ENCODE measurements at places on chromosomes 16 and 17.
A peak's percentile ranks its signal among the peaks of the same experiment; 100 is the strongest.

- no peak for DNase-seq
These were observed 7.8 kb downstream of the GABARAPL2 start for GRCh38 chr16:75573955-75574354.

GRCh38 chr17:35786941-35787432, 8.5 kb downstream of the MMP28 start:
- DNase-seq = peak; percentile 66

DNA sequence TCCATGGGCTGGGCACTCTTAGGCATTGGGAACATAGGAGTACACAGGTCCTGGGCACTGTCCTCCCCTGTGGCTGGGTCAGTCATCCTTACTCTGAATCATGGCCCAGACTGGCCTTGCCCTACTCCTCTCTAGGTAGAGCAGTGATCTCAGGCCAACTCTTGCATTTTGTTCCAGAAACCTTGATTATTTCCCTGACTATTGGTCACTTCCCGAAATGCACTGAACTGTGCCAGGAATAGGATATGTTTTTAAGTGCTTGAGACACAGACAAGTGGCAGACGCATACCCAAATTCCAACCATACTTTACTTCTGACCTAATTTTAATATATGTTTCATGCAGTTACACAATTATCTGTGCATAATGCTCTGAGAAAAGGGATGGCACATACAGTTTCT, 10.3 kb downstream of the KRABD2 start:
- peak; percentile 65 for DNase-seq

- DNase-seq = no peak
These were observed 223.8 kb downstream of the LGALS9B start for GRCh38 chr17:20243524-20243923.

- no peak for DNase-seq
These were observed 4.1 kb downstream of the ADGRG1 start for GRCh38 chr16:57632568-57632967.

DNA sequence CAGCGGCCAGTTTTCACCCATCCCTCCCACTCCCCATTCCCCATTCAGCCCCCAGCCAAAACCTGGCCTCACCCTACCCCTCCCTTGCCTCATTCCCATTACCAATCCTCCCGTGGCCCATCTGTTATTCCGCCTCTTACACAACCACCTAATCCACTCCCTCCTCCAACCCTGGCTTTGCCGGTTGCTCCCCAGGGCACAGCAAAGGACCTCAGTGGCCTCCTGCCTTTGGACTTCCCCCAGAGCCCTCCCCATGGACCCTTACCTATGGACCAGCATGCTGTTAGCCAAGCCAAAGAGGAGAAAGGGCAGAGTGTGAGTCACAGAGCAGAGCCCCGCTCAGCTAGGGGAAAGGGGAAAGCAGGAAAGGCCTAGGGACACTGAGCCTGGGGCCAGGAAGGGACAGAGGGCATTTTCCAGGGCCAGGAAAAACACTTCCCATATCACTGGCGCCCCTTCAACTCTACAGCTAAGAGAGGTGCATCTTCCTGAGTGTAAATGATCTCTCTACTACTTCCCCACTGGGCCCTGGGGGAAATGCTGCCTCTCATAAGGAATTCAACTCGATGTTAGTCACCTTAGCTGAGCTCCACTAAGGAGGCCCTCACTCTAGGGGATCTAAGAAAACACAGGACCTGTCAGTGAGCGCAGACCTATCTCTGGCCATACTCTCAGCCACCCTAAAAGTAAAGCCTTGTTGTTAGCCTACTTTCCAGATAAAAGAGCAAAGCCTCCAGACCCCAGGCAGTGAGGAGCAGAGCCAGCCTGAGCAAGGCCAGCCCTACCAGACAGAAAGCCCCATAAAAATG, 10.6 kb downstream of the PEMT start:
- DNase-seq = no peak

GRCh38 chr17:48626245-48627117, at the start of gene HOXB9:
TSS of gene HOXB9 (minus strand) at chr17:48626358. CDS start at chr17:48626269, 89 bp downstream.
- no peak for DNase-seq

DNA sequence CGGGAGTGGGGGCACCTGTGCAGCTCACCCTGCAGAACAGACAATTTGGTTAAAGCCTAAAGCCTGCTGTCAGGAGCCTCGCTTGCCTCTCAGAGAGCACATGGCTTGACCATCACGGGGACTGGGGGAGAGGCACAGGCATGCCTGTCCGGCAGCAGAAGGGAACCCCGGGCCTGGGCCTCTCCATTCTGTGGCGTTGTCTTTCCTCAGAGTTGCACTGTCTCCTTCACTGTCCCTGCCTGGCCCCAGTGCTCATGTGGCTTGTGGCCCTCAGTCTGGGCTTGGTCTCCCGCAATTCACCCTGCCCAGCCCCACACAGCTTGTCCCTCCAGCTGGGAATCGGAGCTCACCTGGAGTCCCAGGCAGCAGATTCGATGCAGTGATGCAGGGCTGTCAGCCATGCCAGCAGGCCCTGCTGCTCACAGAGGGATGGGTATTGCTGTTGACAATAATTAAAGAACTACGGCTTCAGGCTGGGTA, 189.9 kb downstream of the SEC14L1 start:
- DNase-seq = no peak

DNA sequence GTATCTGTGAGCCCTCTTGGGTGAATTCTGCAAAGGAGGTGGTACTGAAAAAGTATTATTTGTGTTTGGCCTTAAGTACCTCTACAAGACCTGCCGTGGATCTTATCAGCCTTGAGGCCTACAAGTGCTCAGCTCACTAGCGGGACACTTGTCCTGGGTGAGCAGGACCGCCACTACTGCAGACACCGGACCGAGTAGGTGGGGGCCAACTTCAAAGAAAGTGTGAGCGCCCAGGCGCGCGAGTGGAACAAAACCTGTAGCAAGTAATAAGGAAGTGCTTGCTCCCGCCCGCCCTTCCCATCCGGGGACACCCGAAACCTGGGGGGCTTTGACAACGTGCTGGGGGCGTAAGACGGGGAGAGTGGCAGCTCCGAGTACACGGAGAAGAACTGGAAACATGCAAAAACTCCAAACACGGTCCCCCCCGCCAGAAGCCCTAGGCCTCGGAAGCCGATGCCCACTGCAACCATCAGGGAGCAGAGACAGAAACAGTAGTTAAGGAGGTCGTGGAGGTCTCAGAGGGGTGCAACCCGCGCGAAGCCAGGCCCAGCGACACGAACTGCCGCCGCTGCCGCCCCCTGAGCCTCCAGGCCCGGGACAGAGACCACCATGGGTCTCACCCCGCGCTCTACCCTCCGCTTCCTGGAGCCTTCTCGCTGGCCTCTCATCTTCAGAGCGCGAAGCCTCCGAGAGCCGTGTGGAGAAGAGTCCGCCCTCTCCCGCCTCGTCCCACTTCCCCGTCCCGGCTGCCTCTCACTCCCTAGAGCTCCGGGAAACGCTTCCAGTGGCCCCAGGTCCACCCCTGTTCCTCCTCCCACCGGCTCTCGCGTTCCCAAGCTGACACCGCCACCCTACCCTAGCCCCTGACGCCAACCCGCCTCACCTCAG, 537 bp downstream of the CNOT1 start:
- DNase-seq = peak; percentile 45

GRCh38 chr17:47315451-47316266, 8.1 kb upstream of the EFCAB13 start:
- peak; percentile 93 for DNase-seq

DNA sequence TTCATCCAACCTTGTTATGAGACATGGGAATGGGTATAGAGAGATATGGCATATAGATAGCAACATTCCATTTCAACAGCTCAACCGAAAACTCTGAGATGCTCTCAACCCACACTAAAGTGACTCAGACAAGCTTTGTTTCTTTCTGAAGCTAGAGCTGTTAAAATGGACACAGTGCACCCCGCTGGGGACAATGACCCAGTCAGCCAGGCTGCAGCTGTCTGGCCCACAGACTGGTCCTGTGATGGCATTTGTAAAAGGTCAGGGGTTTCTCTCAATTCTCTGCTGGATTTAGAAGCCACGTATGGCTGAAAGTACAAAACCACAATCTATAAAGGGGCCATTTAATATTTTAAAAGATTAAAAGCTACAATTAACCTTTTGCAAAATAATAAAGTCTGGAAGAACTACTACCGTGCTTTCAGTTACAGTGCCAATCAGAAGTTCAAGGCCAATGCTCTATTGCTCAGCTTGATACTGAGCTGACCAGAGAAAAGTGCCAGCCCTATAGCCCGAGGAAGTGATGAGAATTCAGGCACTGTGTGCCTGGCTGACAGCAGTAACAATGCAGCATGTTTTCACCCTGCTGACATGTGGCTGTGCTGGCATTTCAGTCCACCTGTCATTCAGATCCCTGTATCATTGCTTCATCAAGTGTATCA, 60.2 kb downstream of the TEX2 start:
- peak; percentile 77 for DNase-seq

- DNase-seq = no peak
These were observed 17.3 kb upstream of the ERCC4 start for GRCh38 chr16:13902677-13903076.

- no peak for DNase-seq
These were observed 113.4 kb upstream of the RCVRN start for GRCh38 chr17:10018461-10018891.

DNA sequence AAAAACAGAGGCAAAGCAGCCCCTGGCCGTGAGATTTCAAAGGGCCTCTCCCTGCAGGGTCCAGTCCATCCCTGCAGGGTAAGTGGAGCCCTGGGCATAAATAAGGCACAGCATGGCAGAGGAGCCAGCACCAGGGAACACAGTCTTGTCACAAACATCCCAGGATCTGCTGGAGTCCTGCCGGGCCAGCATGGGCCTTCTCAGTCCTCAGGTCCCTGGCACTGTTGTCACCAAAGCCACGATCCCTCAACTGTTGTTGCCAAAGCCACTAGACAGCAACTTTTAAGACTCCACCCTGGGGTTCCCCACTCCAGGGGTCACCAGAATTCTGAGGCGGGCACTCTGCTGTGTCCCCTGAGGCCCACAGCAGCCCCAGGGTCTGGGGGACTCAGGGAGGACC, 47.8 kb upstream of the BAHCC1 start:
- no peak for DNase-seq

DNA sequence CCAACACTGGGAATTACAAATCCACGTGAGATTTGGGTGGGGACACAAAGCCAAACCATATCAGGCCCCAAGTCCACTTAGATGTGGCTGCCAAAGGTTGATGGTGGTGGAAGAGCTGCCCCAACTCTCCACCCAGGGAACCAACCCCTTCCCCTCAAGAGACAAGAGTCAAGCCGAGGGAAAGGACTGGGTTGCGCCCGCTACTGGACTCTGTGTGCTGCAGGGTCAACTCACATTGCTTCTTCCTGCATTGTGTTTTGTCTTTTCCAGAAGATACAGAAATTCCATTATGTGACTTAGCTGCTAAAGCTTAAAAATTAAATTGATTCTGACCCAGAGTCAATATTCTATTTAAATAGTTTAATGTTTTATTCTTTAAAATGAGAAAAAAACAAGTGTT, 58.5 kb downstream of the ADAMTS18 start:
- DNase-seq = no peak

- DNase-seq = no peak
These were observed 7.1 kb upstream of the ASGR1 start for GRCh38 chr17:7186241-7186640.

DNA sequence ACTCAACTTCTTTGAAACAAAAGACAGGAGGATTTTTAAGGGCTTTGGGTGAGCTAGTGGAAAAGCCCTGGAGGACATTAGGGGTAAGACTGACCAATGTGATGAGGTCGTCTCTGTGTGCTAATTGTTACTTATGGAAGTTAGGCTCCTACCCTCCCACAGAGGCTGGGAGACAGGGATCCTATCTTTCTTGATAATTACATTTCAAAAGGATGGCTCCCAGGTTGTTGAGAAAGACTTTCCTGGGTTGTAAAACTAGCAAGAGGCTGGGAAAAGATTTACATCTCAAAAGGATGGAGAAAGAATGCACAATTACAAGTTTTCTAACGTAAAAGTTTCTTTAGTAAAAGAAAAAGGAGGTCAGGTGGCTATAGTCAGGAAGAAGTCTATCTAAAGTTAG, 605.8 kb upstream of the GOT2 start:
- no peak for DNase-seq

DNA sequence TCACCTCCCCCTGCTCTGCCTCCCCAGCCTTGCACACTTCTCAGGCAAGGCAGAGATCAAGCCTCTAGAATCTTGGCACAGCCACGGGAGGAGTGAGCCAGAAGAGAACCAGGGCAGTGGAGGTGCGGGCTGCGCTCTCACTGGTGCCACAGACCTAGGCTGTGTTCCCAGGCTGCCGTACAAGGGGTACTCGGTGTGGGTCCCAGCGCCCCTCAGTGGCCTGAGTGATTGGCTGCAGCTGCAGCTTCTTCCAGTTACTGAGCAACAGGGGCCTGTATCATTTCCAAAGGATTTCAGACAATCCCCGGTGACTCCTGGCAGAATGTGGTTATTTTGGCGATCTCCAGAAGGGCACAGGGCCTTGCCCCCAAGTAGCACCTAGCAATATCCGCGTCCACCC, 1852.1 kb downstream of the TP53TG3F start:
- no peak for DNase-seq

DNA sequence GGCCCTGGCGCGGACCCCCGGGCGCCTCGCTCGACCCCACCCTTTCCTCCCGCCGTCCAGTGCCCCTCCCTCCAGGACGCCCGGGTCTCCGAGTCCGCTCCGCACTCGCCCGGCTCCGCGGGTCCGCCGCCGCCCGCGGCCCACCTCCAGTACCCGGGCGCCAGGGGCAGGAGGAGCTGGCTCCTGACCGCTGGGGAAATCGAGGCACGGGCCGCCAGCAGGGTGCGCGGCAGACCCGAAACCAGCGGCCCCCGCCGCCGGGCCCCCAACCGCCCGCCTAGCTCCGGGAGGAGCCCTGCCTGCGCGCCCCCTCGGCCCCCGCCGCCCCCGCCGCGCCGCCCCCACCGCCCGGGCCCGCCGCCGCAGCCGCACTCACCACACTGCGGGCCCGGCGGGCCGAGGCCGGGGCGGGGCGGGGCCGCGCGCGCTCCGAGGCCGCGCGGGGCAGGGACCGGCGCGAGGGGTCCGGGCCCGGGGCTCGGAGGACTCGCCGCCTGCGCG, 333 bp downstream of the MAFG start:
- no peak for DNase-seq

- DNase-seq = no peak
These were observed 115.3 kb downstream of the CEP112 start for GRCh38 chr17:66076546-66077190.

DNA sequence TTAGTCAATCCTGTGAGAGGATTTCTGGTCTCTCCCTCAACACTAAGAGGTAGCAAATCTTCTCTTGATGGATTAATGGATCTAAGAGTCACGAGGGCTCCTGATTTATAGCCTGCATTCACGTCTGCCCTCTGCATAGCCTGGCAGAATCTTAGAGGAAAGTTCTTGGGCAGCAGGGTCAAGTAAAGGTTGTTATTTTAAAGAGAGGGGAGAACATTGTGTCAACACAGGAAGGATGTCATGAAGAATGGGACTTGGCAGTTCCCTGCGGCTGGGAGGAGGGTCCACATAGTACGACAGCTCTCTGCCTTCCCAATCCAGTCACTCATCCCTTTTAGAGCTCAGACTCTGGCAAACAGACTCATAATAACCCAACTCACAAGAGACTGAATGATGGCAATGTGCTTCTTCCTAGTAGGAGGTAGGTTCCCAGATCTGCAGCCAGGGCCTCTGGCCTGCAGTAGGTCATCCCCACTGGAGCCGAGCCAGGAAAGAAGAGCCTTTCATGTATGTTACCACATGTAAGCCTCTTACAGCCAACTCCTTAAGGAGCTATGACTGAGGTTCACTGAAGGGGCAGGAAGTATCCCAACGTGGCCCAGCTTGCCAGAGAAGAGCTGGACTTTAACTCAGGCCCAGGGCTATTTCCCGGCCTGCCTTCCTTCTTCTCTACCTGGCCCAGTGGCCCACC, 25.4 kb upstream of the RPTOR start:
- DNase-seq = no peak

Data from foreskin fibroblast (primary cell).